Left colon (tissue), 2 donors: ENCODE measurements at places on chromosomes 2 and 18. TPM values are rescaled to one million over a fixed set of nuclear protein-coding genes. Genes with fewer than 3 reads are reported as not detected.

The DTNA gene
- 7.0 TPM for total RNA-seq

The POU3F3 gene
- 0.15 TPM for total RNA-seq

The ZNF892 gene
- 1.8 TPM for total RNA-seq

The LYPD6B gene
- total RNA-seq: 7.0 TPM

The DCC gene
- 0.18 TPM for total RNA-seq
